Stimulated activated CD8-positive, alpha-beta memory T cell treated with anti-CD3 and anti-CD28 coated beads, Interleukin-4, amount 100 ng/mL, for 4 hours (primary cell): ENCODE measurements at places on chromosomes 2 and 18.

DNA sequence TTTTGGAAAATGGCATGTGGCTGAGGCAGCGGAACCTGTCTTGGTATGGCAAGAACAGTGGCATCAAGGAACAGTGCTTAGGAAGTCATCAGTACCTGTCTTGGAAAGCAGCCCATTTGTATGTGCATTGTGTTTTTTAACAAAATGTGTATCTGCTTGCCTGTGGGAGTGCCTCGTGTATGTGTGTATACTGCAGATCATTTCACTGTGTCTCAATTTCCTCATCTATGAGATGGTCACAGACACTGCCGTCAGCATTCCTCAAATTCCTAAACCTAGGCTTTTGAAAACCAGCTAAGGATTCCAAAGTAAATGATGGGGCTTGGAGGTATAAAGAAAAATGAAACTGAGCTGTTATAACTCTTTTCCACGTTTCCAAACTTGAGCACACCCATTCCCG is 441.3 kb downstream of the RND3 start:
- no peak for DNase-seq

- DNase-seq: no peak
These were observed 76.3 kb downstream of the COLEC12 start for GRCh38 chr18:424071-424661.

DNA sequence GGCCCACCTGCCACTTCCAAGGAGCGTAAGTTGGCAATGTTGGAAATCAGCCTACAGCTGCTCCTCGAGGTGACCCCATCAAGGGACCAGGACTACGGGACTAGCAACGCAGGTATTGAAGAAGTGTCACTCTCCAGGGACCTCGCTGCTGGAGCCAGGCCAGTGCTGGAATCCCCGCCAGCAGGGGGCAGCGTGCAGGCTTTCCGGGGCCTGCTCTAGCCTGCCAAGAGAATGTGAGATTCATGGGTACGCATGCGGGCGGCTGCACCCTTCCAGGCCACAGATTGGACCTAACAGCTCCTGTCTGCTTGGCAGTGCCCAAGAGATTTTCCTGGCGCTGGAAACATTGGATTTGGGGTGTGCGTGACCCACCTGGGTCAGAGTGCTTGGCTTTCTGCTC is 182.8 kb upstream of the RAB12 start:
- no peak for DNase-seq

GRCh38 chr18:60411715-60412114 is 39.1 kb upstream of the MC4R start:
- DNase-seq: no peak

- no peak for DNase-seq
These were observed 335.1 kb downstream of the CYRIA start for GRCh38 chr2:16330571-16330970.

DNA sequence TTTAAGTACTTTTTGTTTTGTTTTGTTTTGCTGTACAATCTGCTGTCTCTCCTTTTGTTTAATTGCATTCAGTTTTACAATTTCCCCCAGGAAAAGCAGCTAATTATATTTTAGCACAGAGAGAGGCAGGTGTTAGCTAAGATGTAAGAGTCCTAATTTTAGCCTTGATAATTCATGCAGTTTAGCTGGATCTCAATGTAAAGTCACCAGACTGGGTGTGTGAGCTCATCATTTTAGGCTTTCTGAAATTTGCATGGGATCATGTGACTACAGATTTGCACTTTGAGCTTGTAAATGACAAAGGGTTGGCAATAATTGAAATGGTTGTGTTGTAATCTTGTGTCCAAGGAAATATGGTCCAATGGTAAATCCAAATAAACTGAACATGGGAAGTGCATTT is 68.5 kb downstream of the ETAA1 start:
- DNase-seq: no peak

DNA sequence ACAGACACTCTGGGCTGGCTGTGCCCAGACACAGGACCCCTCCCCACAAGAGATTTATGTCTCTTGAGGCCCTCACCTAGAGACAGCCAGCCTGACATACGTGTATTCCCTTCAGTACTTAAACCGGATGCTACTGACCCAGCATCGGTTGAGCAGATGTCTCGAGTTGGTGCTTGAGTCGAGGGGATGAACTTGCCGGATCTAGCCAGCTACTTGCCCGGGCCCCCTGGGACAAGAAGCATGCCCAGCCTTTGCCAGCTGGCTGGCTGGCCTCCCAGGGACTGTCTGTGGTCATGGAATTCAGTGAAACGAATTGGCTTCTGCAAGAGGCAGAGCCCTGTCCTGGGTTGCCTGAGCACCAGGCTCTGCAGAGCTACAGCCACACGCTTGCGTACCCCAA is 36.0 kb downstream of the DNMT3A start:
- no peak for DNase-seq

GRCh38 chr18:45540125-45540524 is 75.2 kb upstream of the SLC14A2 start:
- DNase-seq: no peak

DNA sequence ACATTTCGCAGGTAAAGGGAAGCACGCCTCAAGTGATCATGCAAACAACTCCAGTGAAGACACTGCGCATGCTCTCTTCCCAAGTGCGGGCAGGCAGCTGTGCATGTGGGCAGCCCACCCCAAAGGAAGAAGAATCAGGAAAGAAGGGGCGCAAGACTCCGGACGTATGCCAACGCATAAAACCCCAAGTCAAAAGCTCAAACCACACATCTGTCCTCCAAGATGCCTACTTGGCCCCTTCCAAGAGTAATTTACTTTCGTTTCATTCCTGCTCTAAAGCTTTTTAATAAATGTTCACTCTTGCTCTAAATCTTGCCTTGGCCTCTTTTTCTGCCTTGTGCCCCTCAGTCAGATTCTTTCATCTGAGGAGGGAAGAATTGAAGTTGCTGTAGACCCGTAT is 254.9 kb downstream of the PIEZO2 start:
- DNase-seq: no peak

DNA sequence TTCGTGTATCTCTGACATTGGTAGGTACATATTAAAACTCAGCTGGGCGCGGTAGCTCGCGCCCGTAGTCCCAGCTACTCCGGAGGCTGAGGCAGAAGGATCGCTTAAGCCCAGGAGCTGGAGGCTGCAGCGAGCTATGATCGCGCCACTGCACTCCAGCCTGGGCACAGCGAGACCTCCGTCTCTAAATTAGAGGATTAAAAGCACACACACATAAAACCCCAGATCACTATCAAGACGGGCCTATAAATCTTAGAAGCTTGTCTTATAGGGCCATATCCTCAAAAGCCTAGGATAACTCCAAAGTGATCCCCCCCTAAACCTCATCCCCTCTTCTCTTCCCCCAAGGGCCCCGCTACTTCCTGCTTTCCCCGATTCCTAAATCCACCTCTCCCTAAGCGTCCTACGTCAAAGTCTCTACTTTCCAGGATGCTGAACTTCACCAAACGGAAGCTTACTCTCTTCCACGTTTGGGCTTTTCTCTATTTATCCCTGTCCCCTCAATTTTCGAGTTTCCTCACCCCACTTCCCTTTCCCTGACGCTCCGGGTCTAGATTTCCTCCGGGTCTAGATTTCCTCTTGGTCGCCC is 707 bp downstream of the KRCC1 start:
- DNase-seq: no peak

DNA sequence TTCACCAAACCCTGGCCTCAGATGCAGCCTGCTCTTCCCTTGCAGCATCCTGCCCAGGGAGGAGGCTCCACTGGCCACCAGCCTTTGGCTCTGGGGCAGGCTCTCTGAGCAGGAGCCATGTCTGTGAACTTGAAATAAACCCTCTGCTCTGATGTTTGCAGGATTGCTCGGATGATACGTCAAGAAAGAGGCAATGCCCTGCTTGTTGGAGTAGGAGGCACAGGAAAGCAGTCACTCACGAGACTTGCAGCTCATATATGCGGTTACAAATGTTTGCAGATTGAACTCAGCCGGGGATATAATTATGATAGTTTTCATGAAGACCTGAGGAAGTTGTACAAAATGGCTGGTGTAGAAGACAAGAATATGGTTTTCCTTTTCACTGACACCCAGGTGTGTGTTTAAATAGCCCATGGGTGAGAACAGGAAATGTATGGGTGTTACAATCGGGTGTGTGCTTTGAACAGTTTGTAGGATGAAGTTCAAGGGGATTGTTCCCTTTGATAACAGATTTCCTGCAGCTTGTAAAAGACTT is 177.9 kb downstream of the DNAH6 start:
- DNase-seq: no peak

GRCh38 chr2:109254174-109254904 is 125.3 kb downstream of the SH3RF3 start:
- no peak for DNase-seq

GRCh38 chr18:27695052-27695451 is 481.9 kb downstream of the CDH2 start:
- no peak for DNase-seq

DNA sequence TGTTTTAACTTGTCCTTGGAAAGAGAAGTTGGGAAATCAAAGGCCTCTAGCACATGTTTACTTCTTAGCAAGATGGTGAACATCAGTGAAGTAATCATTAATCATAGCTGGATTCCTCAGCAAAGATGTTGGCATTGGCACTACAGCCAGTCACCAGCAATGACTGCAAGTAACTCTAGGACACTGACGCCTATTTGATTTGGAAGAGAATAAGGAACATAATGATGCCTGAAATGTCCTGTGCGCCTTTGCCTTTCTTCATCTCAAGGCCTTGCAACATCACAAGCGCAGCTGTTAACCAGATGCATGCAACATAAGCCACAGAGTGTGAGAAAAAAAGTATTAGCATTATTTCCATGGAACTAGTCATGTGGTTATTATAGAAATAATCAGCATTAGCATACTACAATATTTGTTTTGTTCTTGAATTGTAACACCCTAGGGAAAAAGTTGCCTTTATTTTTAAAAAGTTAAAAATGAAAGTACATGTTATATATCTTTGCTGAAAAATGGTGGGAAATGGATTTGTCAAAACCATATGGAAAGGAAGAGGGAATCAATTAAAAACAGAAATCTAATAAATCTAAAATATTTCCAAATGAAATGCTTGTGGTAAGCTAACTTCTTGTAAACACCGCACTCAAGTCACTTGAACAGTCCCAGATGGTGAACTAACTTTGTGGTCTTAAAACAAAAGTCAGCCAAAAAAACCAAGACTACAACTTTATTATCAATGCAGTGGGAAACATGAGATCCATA is 55.6 kb downstream of the THADA start:
- DNase-seq: no peak

GRCh38 chr2:130823886-130824491 is 12.7 kb upstream of the ARHGEF4 start:
- DNase-seq: no peak

- DNase-seq: no peak
These were observed 38.9 kb downstream of the TTR start for GRCh38 chr18:31630549-31630948.

DNA sequence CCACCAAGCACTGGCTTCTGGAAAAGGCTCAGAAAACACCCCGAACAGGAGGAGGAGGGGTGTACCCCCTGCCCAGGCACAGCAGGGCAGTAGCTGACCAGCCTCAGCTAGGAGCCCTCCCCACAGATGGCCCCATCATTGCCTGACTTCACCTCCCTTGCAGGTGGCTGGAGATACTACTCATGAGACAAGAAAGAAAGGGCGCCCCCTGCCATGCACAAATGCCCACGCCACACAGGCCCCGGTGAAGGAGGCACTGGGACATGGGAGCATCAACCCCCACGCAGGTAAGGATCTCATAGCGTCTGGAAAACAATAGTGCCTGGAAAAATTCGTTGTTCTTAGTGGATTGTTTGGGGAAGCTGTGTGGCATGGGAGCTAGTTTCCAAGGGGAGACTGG is 240.6 kb downstream of the TFCP2L1 start:
- DNase-seq: no peak

GRCh38 chr2:203636588-203637470 is 69.6 kb upstream of the CD28 start:
- no peak for DNase-seq

DNA sequence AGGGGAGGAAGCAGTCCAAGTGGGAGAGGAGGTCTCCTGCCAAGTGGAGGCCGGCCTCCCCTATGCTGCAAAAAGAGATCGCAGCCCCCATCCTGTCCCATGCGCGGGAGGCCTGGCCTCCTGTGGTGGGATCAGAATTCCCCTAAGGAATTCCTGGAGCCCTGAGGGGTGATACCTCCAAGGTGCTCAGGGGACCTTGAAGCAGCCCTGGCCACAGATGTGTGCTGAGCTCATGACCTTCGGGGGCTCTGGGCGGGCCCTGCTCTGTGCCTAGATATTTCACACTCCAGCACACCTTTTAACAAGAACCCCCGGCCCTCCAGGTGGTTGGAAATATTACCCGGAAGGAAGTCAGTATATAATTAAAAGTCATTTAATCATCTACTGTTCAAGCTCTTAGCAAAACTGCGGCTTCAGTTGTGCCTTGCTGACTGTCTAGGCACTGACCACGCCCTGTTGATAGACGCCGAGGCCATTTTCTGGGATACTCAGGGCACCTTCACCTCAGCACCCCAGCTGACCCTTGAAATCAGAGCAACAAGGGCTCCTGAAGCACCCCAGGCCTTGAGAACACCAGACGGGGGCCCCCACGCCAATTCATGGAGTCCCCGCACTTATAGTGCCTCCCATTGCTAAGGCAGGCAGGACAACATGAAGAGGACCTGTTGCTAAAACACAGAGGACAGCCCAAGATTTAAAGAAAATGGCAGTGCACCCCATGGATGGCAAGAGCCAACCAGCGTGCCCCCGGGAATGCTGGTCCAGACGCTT is 119.1 kb downstream of the NDUFA10 start:
- DNase-seq: no peak

DNA sequence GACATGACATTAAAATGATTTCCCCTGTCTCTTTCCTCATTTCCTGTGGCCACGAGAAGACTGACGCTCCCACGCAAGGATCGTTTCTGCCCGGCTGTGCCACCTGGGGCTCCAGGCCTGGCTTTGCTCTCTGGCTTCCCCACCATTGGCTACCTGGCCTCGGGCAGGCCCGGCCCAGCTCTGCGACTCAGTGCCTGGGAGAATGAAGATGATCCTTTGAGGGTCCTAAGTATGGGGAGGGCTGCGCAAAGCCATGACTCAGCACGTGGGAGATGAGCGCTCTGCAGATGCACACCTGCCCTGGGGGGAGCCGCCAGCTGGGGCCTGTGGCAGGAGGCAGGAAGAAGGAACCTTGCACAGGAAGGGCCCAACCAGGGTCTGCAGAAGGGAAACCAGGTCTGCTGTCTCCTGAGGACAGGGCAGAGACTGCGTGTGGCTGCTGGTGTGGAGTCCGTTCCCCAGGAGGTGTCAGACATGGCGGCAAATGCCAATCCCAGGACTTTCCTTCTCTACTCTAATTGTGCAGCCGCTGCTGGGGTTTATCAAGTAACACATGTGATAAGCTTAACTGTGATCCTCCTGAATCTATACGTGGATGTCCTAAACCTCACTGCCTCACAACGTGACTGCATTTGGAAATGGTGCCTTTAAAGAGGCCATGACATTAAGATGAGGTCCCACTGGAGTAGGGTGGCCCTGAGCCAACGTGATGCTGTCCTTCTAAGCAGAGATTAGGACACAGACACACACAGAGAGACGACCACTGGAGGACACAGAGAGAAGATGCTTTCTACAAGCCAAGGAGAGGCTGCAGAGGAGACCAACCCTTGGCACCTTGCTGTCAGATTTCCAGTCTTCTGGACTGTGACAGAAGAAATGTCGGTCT is 32.9 kb downstream of the MBP start:
- DNase-seq: no peak
